Chondrocyte (in vitro differentiated cells): ENCODE measurements at places on chromosomes 6 and 20. TPM values are rescaled to one million over a fixed set of nuclear protein-coding genes. Genes with fewer than 3 reads are reported as not detected.

DNA sequence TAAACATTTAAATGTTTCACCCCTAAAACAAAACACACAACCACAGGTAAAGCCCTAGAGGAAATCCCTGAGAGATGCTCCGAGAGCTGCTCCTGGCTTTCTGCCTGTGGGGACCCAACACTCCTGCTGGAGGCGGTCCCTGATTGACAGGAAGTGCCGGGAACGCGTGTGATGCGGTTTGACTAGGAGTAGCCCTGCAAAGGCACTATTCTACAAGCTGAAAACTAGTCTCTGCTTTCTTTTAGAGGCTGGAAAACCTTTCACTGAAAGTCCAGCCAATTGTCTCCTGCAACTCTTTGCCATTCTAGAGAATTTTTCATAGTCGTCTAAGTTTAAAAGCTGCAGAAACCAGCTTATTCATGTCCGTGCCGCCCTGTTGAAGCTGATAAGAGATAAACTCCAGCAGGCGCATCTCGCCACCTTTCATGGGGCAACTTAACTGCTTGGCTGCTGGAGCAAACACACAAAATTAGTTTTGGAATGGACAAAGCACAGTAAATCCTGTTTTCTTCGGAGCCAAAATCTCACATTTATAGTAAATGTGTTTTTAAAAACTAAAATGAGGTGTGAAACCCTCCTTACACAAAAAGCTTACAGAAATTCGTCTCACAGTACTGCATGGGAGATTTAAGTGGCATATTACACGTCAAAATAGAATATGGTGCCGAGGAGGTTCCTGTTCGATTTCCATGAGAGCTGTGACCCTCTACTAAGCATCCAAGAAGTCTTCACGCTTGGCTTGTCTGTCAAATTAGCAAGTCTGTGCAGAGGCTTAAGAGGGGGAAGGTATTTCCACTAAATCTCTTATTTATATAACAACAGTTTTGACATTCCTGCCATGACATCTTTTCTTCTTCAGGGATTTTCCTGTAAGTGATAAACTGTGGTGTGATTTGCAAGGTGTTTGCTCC lies 46.9 kb downstream of the DACT2 start:
- DNase-seq, result no peak

DNA sequence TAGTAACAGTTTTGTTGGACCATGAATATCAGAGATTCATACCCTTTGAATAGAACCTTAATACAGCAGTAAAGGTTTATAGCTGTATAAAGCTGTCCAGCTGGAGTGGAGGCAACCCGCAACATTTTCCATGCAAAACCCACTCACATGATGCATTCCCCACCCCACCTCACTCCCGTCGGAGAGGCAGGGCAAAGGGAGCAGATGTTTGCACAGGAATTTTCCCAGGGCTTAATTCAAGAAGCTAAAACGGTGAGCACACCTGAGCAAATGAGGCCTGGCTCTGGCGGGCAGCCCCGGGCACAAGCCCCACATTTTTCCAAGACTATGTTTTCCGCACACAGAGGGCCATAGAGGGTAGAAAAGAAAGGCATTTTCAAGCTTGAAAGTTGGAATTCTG lies 191.7 kb downstream of the FOXC1 start:
- DNase-seq, result no peak

GRCh38 chr6:142756215-142756630 lies 188.8 kb downstream of the HIVEP2 start:
- no peak for DNase-seq

DNA sequence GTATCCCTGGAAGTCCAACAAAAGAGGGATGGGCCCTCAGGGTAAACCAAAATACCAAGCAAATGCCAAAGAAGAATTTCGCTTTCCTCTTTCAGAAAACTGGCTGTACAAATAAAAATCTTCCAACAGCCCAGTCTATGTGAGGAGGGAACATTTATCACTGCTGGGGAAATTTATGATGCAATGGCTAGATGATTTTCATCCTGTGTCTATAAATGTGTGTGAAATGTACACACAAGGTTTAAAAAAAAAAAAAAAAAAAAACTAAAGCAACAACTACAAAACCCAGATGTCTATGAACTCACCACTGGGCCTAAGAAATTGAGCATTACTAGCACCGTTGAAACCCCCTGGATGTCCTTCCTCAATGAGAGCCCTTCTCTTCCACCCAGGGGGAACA lies 68.7 kb upstream of the SLC4A11 start:
- no peak for DNase-seq

DNA sequence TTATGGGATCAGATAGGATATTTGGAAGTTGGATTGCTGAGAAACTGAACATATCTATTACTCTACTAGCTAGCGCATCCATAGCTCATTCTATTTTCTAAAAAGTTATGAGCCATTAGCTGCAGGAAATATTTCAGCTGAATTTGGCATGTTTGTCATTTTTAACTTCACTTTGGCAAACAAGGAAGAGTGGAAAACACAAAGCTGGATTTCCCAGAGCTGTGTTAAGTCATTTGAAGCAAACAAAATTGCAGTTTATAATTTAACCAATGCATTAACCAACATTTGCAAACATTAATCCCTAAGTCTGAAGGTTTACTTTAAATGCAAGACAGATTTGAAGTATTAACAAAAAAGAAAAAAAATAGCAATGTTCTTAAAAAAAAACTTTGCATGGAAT lies 1.2 kb downstream of the ALDH8A1 start:
- no peak for DNase-seq

GRCh38 chr20:51312480-51312783 lies 230.1 kb downstream of the NFATC2 start:
- no peak for DNase-seq

DNA sequence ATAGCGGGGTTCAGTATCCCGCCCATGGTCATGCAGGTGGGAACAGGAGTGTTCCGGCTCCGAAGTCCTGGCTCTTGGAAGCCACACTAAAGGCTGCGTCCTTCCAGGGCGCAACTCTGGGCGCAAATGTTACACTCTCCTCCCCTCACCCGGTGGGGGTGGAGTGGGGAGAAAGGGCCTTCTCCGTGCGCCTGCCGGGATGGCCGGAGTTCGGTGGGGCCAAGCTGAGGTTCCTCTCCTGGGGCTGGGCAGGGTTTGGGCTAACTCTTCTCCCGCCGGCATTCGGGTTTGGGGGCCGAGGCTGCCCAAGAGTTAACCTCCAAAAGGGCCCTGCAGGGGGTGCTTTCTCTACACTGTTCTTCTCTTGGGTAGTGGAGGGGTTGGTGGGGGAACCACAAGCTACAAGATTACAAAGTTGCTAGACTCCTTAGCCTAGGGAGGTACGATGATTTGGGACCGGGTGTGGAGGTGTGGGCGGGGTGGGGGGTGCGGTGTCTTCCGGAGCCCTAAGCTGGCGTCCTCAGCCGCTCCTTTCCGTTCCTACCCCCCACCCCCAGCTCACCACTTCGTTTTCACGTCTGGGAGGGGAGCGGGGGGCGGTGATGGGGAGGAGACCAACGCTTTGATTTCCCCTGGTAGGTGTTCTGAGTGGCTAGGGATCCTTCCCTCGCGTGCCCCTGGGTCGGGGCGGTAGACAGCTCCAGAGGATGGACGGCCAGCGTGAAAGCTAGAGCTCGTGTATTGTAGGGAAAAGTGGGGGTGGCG lies 12.3 kb downstream of the NRN1 start:
- no peak for DNase-seq

DNA sequence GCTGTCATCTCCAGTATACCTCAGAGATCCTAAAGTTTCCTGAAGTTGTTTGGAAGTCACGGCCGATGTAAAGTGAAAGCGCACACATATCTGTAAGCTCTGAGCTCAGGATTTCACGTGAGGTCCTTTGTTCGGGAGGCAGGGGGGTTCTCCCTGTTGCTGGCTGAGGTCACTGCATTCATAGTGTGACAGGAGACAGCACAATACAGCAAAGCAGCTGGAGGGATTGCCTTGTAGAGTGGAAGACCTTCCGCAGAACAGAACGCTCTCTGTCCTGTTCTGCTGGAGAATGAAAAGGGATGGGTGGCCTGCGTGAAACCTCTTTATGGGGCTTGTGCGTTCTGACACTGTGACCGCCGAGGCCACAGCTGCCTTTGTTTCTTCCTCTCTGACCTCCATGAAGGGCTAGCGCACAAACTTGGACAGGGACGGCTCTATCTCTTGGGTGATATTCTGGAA lies 13.4 kb upstream of the SERPINB1 start:
- no peak for DNase-seq

- no peak for DNase-seq
Observed at GRCh38 chr6:68497927-68498326, 137.2 kb upstream of the ADGRB3 start.

DNA sequence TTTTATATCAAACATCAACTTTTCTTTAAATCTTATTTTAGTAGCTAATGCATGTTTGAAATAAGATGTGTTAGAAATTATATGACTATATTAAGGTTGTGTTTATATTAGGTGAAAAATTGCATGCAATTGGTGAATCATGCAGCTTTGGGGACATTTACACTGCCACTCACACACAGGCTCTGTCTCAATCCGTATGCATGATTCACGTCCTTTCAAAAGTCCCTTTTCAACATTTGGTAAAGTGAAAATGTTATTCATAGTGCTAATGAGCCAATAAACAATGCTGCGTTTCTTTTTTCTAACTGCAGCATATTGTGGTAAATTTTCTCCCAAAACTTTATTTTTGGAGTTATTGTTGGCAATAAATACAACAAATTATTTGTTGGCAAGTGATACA lies 198.0 kb downstream of the FUT9 start:
- no peak for DNase-seq

GRCh38 chr20:9185511-9185910 lies 116.6 kb downstream of the PLCB4 start:
- no peak for DNase-seq

DNA sequence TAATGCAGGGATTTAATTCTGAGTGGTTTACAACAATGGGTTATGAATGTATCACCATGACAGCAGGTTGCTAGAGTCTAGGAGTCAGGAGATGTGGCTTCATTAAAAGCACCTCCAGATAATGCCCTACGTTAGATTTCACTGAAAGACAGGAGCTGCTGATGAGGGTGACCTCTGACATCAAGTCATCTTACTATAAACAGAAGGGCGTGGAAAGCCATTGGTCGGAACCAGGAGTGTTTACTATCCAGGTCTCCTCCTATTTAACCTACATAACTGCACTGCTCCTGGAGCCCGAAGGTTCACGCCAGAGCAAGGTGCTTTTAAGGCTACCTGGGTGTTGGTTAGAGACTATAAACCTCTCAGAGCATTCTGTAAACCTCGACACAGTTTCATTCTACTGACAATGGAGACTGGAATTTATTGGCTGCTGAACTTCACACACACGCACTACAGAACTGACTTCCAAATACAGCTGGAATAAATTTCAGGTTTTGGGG lies 128.7 kb downstream of the EYA4 start:
- no peak for DNase-seq

DNA sequence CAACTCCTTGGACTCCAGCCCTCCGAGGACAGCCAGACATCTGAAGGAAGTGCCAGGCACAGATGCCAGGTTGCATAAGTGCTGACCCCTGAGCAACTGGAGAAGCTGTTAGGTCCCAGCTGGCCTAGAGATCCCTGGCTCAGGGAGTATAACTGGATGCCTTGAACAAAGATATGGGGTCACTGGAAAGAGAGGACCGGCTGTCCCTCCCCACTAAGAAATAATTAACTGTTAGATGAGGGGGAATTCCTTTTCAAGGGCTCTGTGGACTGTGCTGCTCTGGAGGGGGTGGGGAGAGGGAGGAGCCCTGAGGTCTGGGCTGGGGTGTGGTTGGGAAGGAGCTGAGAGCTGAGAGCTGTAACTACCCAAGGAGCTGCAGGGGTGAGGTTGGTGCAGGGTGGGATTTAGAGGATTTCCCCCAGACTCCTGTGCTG lies 39.6 kb downstream of the HLA-F start:
- no peak for DNase-seq

- no peak for DNase-seq
Observed at GRCh38 chr6:47079638-47080037, 37.5 kb upstream of the ADGRF1 start.

DNA sequence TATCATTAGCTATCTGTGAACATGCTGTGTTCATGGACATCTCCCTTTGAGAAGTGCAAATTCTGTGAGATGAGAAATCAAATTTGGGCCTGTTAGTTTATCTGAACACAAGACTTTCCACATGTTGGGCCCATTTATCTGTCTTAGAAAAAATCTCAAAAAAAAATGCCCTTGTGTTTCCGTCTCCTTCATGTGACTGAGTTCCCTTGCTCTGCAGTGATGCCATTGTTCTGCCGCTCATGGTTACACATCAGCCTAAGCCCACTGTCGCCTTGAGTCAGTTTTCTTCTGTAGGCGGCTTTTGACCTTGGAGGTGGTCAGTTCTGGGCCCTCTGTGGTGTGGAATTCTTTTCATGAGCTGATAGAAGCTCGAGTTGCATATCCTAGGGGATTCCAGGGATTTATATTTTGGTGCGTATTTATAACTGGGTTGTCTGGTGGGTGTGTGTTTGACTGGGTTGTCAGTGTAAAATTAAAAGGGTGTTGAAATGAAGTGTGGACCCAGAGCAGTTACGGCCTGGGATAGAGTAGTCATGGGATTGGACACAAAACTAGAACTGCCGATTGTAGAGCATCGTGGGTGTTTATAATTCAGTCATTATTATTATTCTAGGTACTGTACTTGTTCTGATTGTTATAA lies 156.7 kb downstream of the JARID2 start:
- no peak for DNase-seq

- no peak for DNase-seq
Observed at GRCh38 chr6:167570460-167571400, 245.8 kb downstream of the TTLL2 start.

GRCh38 chr6:43989581-43990146 lies 137.6 kb downstream of the MRPL14 start:
- DNase-seq, result peak; percentile 78

DNA sequence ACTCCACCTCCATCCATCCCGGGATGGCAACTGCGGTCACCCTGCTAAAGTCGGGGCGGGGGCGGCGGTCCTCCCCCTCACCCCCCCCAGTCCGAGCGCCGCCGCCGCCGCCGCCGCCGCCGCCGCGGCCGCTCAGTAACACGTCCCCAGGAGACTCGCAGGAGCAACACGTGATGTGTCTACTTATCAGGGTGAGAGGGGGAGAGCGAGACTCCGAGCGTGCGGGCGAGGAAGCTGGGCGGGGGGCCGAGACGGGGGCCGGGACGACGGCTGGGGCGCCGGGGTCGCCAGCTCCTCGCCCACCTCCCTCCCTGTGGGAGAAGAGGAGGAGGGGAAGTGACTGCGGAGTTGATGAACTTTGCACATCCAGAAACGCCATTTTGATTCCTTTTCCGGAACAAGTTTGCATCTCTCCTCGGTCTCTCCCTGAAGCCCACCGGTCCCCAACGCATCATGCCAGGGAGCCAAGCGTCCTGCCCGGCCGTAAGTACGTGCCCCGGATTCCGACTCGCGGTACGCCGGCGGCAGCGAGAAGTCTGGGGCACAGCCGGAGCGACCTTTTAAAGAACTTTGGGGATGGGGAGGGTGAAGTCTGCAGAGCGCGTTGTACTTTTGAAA lies at the start of gene RREB1:
Gene RREB1, plus strand, starts transcription at position 384 of the 618 bp plus-strand sequence. CDS start 73,951 bp downstream, outside the sequence.
- DNase-seq, result no peak

- DNase-seq, result no peak
Observed at GRCh38 chr6:124964764-124965105, 2.5 kb downstream of the RNF217 start.

GRCh38 chr6:133306931-133307330 lies 65.8 kb downstream of the EYA4 start:
- no peak for DNase-seq

Gene ISM1
- 0.31 to 1.2 TPM (median 0.97 TPM) in 3 replicates for total RNA-seq

Gene CFAP206
- total RNA-seq, result 0.12 to 0.73 TPM (median 0.44 TPM) in 3 replicates

Gene RAET1E
- total RNA-seq, result not detected in 3 replicates

Gene POM121L2
- not detected in 3 replicates for total RNA-seq

Gene FBXO5
- 6.8 to 10.8 TPM (median 7.3 TPM) in 3 replicates for total RNA-seq

Gene RPS18
- 1,578 to 1,963 TPM (median 1,582 TPM) in 3 replicates for total RNA-seq

Gene SLC44A4
- total RNA-seq, result not detected in 3 replicates

Gene MYCT1
- not detected in 3 replicates for total RNA-seq

Gene EPPIN
- total RNA-seq, result not detected in 3 replicates

Gene BMP6
- total RNA-seq, result 0.49 to 0.50 TPM in 2 of 3 replicates, not detected in the other

Gene GPX5
- not detected in 3 replicates for total RNA-seq

Gene CDH22
- total RNA-seq, result not detected in 3 replicates

Gene PIM1
- 11.3 to 15.1 TPM (median 13.0 TPM) in 3 replicates for total RNA-seq

Gene GTSF1L
- total RNA-seq, result not detected in 3 replicates
